AG04450 (cell line): ENCODE measurements at places on chromosomes 12 and 14. TPM values are rescaled to one million over a fixed set of nuclear protein-coding genes. Genes with fewer than 3 reads are reported as not detected.

Gene INSM2
- not detected in 2 replicates for polyA plus RNA-seq

- DNase-seq: no peak
Measured at GRCh38 chr14:95725685-95726336, 11.9 kb upstream of the TCL1A start.

GRCh38 chr12:118611295-118611694, 234.9 kb downstream of the SUDS3 start:
- no peak for DNase-seq

GRCh38 chr14:104178279-104178678, 39.9 kb downstream of the KIF26A start:
- DNase-seq: no peak

- DNase-seq: no peak
Measured at GRCh38 chr12:124599074-124599999, 31.9 kb upstream of the NCOR2 start.

DNA sequence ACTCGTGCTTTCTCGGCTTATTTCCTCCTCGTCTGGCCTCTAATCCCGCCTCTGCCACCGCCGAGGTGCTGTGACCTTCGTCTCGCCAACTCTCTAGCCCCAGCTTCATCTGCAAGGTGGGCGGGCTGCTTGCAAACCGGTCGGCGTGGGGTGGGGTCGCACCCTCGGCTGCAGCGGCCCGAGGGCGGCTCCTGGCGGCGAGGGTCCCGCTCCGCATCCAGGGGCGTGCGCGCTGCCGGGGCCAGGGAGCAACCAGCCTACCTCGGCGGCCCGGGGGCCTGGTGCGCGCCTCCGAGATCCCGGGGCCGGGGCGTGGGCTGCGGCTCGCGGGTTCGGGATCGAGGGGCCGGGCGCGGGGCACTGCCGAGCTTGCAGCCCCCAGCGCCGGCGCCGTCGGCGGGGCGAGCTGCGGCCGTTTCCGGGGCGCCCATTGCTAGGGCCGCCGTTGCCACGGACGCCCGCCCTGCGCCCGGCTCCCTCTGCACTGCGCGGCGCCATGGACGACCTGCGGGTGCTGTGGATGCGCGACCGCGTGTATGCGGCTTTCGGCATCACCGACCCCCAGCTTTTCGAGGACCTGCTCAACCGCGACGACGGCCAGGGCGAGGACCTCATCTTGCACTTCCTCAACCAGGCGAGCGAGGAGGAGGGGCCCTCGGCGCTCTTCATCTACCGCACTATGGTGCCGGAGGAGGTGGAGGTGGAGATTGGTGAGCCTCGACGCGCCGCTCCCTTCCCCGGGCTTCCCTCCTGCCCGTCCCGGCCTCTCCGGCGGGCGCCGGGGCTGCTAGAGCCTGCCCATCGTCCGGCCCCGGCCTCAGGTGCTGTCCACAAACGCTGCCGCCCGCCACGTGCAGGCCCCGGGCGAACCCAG, at the start of gene DNAH10:
DNAH10 (plus strand) TSS at position 461 of the 874 bp plus-strand sequence; CDS start at position 497, 36 bp downstream.
- DNase-seq: no peak

GRCh38 chr12:76402259-76402658, 54.0 kb upstream of the BBS10 start:
- no peak for DNase-seq
